Stimulated activated CD8-positive, alpha-beta memory T cell treated with anti-CD3 and anti-CD28 coated beads, Interleukin-2, amount 100 ng/mL, for 1 hour (primary cell): ENCODE measurements at places on chromosomes 1 and 21.

DNA sequence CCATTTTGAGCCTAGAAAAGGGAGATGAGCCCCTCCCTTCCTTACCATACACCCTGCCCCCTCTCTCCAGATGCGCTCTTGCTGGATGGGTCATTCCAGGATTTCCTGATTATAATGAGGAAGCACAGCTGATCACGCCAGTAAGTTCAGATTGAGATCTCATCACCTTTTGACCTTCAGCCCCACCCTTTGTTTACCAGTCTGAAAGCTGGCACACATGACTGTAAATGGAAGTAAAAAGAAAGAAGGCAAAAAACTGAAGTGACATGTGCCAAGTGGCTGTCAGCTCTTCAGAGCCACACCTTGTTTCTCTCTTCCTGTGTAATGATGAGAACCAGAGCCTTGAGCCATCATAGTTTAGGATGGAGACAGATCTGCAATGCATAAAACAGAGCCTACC, 27.9 kb downstream of the S1PR1 start:
- DNase-seq = no peak

DNA sequence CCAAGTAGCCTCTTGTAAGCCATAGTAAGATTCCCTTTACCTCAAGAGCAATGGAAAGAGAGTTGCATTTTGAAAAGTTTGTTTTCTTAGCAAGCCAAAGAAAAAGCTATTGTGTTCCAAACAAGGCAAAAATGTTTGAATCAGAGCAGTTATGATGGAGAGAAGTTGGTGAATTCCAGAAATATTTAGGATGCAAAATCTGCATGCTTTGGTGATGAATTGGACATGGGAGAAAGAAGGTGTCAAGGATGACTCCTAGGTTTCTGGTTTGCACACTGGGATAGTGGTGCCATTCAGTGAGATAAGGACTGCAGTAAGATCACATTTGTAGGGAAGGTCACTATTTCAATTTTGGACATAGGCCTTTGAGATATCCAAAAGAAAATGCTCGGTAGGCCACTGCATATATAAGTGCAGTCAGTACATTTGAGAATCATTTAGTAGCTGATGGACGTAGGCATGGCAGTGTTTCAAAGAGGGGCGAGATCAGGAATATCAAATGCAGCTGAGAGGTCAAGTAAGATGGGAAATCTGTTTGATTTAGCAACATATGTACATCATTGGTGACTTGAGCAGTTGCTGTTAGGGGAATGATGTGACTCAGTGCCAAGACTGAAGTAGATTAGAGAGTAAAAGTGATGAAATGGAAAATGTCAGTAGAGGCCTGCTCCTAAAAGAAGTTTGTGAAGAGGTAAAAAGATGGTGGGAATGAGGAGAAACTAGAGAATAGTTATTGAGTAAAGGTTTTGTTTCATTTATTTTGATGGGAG, 33.9 kb upstream of the GPR25 start:
- no peak for DNase-seq

DNA sequence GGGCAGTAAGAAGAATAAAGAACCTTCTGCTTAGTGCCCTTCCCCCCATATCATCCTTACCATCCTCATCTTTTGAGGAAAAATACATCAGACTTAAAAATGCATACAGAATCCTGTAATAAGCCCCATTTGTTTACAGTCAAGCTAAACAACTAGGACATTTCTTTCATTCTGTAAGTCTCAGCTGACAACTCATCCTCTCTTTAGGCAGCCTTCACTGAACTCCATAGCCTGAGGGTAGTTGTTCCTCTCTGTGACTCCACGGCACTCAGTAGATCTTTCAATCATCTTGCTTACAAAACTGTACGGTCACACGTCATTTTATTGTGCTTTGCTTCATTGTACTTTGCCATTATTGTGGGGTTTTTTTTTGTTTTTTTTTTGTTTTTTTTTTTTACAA, 82.5 kb downstream of the NRIP1 start:
- DNase-seq = no peak

- no peak for DNase-seq
These were observed 41.7 kb upstream of the IFFO2 start for GRCh38 chr1:18998016-18998724.

DNA sequence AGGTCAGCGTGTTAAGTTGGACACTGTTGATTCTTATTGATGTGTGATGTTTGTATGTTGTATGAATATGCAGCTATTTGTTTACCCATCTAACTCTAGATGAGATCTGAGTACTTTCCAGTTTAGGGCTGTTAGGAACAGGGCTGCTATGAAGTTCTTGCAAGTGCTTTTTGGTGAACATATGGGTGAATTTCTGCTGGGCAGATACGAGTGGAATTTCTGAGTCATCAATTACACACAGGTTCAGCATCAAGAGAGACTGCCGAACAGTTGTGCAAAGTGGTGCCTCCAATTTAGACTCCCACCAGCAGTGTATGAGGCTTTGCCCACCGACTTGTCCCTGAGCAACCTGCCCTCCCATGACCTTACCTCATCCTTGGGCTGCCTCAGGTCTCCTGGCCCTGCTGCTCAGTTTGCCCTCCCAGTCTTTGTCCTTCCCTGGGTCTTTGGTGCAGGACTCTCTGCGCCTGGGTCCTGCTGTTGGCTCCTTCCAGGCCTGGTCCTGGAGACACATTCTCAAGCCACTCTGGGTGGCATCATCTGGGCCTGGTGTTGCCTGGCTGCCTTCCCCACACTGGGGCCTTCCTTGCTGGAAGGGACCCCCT, 343.6 kb downstream of the PTPRU start:
- no peak for DNase-seq

GRCh38 chr1:106944721-106945120, 111.8 kb upstream of the PRMT6 start:
- DNase-seq = no peak

- no peak for DNase-seq
These were observed 200.4 kb downstream of the LYPLAL1 start for GRCh38 chr1:219374046-219374566.

DNA sequence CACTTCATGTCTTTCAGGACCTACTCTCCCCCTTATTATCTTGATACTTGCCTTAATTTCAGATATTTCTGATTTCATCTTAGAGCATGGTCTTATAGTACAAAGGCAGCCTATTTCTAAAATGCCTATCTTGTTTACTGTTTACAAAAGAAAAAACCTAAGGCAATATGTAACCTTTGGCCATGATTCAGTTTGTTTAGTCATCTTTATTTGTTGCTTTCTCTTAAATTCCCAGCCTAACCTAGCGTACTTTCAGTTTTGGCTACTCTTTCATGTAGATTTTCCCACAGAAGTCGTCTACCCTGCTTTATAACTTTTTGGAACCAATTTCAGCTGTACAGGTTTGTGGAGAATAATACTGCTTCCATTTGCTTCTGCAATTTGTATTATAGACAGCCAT, 81.8 kb downstream of the KIF1B start:
- DNase-seq = no peak

GRCh38 chr1:201902198-201902597, 13.5 kb downstream of the SHISA4 start:
- no peak for DNase-seq

DNA sequence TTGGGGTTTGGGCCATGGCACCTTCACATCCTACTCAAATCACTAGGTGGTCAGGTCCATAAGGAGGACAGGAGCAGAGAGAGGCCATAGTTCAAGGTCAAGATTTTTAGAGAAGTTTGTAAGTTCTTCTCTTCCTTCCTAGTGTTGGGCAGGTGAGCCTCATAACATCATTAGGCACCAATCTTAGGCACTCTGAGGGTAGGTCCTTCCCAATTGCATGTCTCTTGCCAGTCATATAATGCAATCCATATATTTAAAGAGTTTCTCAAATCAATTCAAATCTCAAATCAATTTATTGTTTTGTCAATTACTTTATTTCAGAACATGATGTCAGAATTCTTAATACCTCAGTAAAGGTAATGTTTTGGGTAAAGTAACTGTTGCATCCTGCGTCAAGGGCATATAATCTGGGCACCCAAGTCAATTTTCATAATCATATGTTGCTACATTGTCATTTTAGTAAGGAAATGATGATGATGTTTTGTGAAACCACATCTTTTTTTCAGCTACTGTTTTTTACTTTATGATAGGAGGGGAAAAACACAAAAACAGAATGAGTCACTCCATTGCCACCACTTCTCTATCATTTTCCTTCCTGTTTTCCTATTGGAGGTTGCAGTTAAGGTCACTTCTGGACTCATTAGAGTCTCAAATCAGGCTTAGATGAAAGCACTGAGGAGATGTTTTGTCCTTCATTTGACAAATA, 122.7 kb downstream of the UCHL5 start:
- DNase-seq = no peak

DNA sequence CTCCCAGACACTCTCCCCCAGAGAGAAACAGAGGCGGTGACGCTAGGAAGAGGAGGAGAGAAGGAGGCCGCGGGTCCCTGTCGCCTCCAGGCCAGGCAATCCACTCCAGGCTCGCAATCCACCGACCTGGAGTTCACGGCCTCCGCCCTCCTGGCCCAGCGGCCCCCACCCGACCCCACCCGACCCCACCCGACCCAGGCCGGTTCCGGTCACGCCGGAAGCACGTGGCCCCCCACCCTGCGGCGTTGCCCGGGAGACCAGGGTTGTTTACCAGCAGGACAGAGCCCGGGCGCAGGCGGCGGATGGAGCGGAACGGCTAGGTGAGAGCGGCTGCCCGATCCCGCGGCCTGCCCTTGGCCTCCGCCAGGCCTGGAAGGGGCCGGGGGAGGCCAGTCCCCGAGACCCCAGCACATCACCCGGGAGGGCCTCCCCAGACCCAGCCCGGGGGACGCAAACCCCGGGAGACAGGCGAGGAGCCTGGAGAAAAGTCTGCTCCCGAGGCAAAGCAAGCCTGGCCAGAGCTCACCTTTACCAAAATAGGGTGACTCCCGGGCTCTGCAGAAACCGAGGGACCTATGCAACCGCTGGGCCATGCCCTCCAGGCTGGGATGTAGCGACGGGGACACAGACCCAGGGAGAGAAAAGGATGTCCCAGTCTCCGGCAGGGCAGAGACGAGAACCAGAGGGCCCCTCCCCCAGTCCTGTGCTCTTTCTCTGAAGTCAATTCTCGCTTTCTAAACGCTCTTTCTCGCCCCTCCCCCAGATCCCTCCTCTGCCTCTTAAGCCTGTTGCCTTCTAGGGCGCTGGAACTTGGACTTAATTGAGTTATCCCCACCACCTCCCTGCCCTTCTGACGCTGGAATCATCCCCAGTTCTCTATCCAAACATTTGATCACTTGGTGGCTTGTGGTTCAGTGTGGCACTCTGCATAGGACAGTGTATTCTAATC, at the start of the genes PLA2G2C and UBXN10:
Gene PLA2G2C, minus strand, starts transcription at position 685 of the 949 bp plus-strand sequence. CDS start 9,155 bp downstream, outside the sequence.
Gene UBXN10, plus strand, starts transcription at position 263 of the 949 bp plus-strand sequence. CDS start 4,466 bp downstream, outside the sequence.
- no peak for DNase-seq

GRCh38 chr1:22529901-22530621, 33.2 kb upstream of the EPHA8 start:
- DNase-seq = no peak

DNA sequence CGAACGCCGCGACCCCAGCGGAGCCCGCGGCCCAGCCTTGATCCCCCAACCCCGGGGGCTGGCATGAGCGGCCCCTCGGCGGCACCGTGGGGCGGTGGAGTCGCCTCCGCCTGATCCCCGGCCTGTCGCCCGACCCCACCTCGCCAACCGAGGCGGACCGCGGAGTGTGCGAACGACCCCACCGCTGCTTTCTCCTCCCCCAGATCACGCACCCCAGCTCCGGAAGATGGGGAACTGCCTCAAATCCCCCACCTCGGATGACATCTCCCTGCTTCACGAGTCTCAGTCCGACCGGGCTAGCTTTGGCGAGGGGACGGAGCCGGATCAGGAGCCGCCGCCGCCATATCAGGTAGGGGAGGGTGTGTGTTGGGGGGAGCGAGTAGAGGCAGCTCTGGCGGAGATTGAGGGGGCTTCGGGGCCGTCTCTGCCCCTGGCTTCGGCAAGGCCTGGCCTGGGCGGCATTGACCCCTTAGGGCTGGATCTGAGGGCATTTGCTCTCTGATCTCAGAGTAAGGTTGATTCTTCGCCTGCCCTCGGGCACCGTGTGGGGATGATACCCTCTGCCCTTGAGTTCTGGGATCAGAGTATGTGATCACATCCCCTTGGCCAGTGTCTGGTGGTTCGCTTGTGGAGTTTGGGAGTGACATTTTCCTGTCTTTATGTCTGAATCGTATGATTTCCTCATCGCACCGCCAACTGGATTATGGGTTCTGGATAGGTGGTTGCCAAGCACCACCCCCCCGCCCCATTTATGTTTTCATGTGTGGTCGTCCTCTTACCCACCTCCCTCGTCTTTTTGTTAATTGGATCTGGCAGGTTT, 668 bp downstream of the RNF11 start:
- DNase-seq = peak; percentile 10

- DNase-seq = no peak
These were observed 6.2 kb downstream of the TMEM59 start for GRCh38 chr1:54046671-54047383.

- no peak for DNase-seq
These were observed 76.8 kb upstream of the TRABD2B start for GRCh38 chr1:48073798-48074530.

DNA sequence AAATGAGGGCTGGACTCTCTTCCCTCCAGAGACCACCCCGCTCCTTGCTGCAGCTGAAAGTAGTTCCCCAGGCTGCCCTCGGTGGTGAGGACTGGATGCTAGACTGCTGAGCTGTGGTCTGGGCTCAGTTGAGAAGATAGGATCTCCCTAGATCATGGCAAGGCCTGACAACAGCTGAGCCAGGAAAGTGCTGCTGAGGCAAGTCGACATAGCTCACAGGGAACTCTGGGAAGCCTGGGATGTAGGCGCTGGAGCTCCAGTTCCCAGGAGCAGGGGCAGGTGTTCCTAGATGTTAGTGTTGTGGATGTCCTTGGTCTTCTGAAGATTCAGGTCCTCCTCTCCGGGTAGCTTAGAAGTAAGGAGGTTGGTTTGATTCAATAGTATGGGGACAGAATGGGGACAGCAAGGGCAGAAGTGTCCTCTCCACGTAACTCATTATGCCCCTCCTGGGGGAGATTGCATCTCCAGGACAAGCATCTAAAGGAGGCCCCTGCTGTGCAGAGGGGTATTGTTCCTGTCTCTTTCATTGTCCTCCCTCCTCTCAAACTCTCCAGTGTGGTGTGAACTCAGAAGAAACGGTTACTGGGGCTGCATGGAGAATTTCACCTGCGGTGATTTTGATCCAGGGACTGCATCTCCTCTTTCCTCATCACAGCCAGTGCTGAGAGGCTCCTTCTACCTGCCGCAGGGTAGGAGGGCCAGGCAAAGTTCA, 3.7 kb downstream of the CYB561D1 start:
- no peak for DNase-seq

DNA sequence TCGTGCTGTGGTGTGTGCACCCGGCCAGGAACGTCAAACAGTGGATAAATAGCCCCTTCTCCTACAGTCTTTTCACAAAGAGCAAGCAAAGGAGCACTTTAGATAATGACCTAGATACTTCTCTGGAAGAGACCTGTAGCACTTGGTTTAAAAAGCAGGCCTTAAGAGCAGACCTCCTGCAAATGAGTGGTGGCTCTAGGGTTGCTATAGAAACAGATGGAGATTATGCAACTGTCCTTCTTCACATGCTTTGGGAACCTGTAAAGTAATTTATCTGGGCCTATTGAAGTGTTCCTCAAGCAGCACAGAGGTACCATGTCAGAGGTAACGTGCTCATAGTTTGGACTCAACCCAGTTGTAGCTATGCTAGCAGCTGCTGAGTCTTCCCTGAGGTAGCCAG, 208.2 kb upstream of the KIAA0040 start:
- no peak for DNase-seq
